ENCODE measurements at places on chromosomes 11 and 22.
A peak's percentile ranks its signal among the peaks of the same experiment; 100 is the strongest.

- no peak for DNase-seq
These were observed 20.6 kb downstream of the LRRC32 start for GRCh38 chr11:76649851-76650372.

GRCh38 chr11:72940417-72940816, 126.2 kb downstream of the ATG16L2 start:
- no peak for DNase-seq

DNA sequence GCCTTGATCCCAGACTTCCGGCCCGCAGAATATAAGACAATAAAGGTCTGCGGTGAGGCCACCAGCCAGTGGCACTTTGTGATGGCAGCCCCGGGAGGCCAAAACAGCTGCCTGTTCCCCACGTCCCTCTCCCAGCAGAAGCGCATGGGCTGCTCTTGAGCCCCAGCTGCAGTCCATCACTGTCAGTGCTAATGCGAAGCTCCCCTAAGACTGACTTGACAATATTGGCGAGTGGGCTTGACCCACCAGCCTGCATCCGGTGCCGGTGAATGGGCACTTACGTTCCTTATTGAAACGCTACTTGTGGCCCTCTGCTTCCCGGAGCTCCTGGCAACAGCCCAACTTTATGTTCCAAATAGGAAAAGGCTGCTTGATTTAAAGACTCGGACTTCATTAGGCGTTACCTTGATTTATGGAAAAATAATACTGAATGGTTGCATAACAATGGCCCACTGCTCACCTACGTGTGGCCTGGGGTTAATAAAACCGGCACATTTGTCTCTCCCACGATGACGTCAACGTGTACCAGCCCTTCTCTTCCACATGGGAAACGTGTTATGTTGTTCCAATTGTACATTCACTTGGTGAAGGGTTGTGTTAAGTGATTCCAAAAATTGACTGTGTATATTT, 93.4 kb upstream of the SEPTIN5 start:
- DNase-seq = no peak

DNA sequence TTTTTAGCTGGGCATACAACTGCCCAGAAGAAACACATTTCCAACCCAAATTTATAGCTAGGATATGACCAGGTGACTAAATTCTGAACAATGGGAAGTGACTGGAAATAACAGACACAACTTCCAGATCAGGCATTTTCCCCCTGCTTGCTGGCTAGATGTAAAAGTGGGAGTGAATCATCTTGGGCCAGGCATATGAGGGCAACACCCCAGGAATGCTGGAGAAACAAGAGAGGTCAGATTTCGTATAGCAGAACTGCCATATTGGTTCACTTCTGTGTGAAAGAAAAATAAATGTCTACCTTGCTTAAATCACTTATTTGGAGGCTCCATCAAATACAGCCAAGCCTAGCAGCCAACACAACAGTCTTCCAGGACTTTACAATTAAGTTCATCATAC, 7.4 kb downstream of the ATL3 start:
- DNase-seq = no peak

GRCh38 chr11:10561947-10562346, 6.5 kb downstream of the LYVE1 start:
- no peak for DNase-seq

DNA sequence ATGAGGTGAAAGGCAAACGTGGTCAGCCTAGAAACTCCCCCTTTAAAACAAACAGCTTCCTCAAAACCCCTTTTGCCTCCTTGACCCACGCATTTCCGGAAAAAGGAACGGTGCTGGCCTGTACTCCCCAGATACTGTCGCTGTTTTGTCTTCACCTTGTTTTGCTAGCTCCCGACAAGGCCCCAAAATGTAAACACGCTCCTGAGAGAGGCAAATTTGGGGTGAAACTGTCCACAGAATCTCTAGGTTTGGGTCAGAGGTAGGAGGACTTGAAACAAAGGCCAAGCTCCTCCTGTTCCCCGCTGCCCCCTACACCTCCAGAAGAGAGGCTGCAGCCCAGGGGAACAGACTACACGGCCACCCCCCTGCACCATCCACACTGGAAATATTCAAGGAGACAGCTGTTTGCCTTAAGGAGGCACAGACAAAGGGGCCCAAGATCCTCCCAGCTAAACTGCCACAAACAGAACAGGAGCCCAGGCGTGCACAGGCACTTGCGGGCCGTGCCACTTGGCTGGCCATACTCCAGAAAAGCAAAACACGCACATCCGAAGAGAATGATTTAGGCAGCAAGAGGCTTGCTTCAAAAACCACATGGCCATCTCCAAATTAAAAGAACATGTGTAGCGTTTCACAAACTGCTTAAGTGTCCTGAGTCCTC, 160.5 kb upstream of the GRK3 start:
- no peak for DNase-seq

- DNase-seq = no peak
These were observed 12.7 kb downstream of the GTPBP1 start for GRCh38 chr22:38718414-38718813.

GRCh38 chr22:50115693-50116092, 25.9 kb downstream of the MOV10L1 start:
- DNase-seq = no peak

GRCh38 chr11:1559111-1559951, 12.7 kb downstream of the DUSP8 start:
- no peak for DNase-seq

- DNase-seq = no peak
These were observed 29.2 kb downstream of the SCUBE1 start for GRCh38 chr22:43313890-43314474.

DNA sequence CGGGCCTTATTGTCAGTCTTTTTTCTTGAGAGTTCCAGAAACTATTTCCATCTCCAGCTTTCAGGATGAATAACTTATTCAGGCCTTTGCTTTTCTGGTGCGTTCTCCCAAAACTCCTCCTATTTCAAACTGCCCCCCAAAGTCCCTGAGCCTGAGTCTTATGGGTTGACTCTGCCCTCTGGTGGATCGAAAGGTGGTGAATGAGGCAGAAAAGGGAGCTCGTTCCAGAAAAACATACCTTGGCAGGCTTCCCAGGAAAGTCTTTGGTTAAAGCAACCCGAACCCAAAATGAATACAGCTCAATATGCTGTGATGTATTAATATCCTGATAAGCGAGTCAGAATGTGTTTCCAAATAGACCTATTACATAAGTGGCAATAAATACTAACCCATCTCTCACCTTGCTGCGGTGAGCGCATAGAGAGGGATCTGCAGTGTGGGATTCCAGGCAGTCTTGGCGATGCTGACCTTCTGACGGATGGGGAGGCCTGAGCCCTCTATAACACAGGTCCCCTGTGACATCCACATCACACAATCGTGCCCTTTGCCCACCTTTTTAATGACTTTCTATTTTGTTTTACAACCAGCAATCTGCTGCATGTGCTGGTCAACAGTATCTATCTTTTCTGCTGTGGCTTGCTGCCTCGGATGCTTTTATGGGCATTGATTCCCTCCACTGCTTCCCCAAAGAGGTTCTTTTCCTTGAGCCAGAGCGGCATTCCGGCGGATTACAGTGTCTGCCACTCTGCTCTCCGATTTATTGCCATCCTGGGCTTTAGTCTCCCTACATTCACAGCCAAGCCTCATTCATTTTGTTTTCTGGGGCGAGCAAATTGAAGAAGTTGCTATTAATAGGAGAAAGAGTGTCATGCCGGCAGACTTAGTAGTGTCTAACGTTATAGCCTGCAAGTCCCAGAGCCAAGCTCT, 756.8 kb downstream of the NTM start:
- DNase-seq = peak; percentile 86

- DNase-seq = no peak
These were observed 1033.9 kb downstream of the TBC1D22A start for GRCh38 chr22:47796128-47796908.

DNA sequence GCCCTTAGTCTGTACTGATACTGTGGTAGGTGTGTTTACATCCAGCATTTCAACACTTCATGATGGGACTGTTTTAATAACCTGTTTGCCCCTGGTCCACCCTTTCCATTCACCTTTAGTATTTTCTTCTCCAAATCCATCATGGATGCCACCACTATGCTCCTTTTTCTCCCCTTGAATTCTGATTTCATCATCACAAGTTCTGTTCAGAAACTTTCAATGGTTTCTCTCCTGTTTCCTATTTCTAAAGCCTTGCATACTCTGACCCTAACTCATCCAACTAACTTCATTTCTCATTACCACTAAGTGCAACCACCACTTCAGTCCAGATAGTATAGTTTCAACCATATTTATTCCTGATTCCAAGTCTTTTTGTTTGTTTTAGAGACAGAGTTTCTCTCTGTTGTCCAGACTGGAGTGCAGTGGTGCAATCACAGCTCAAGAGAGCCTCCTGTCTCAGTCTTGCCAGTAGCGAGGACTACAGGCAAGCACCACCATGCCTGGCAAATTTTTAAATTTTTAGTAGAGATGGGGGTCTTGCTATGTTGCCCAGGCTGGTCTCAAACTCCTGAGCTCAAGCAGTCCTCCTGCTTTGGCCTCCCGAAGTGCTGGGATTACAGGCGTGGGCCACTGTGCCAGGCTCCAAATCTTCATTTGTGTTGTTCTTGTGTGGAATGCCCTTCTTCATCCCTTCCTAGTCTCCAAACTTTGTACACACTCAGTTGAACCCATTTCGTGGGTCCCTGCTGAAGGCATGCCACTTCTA, 1.2 kb upstream of the LIN7C start:
- no peak for DNase-seq

DNA sequence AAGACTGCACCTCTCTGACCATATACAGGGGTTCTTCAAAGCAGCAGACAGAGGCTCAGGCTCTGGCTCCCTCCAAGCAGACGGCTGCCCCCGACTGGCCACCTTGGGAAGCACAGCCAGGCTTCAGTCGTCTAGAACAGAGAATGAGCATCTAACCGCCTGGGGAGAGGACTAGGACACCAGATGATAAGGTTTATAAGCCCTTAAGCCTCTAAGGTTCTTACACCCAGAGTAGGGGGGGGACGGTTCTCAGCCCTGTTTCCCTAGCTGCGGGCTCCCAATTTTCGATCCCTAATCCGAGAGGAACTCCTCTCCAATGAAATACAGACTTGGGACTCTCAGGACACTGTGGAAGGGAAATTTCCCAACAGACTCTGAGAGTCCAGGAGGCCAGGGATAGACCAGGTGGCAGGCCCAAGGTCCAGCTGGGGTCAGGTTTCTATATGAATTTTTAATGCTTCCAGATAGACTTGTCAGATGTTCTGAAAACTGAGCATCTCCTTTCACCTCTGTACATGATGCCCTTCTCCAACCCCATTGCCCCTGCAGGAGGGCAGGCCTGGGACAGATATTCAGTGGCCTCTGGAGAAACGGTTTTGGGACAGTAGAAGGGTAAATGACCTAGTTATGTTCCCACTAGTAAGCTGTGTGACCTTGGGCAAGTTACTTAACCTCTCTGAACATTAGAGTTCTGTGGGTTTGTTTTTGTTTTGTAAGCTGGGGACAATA, 20.2 kb downstream of the RTN4RL2 start:
- DNase-seq = no peak

DNA sequence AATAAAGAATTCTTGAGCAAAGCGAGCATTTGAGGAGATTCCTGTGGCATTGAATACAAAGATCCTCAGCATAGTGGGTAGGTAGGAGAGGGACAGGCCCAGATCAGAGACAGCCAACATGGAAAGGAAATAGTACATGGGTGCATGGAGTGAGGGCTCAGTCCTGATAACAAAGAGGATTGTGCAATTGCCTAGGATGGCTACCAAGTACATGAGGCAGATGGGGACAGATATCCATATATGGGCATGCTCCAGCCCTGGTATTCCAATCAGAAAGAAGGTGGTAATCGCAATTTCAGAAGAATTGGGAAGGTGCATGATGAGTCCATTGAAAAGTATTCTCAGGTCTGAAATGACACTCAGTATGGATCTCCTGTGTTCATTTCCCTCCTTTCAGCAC, 8.6 kb downstream of the OR51T1 start:
- DNase-seq = no peak

- DNase-seq = no peak
These were observed 5.0 kb upstream of the SLC1A2 start for GRCh38 chr11:35424157-35424940.

- no peak for DNase-seq
These were observed 909.8 kb downstream of the METTL15 start for GRCh38 chr11:29017941-29018340.

GRCh38 chr22:24431309-24432034, 4.1 kb downstream of the ADORA2A start:
- DNase-seq = no peak

DNA sequence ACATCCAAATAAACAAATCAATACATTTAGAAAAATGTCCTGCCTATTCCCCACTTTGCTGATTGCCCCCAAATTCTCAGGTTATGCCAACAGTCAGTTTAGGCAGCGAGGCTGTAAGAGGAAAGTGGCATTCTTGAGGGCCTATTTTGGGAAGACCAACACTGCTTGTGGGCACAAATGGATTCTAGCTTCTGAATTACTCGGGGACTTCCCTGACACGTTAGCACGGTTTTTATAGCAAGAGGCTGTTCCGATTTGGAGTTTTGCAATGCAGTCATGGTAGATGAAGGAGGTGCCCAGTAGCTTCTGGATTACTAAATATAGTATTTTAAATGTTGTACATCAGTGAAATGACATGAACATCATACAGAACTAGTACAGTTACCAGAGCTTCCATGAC, 13.1 kb downstream of the RCN1 start:
- no peak for DNase-seq

All from non-pigmented ciliary epithelial cell (primary cell).